Tibial nerve (tissue), 4 donors: ENCODE measurements at places on chromosomes 4 and X. TPM values are rescaled to one million over a fixed set of nuclear protein-coding genes. Genes with fewer than 3 reads are reported as not detected.

FAM184B gene
- not detected for total RNA-seq

DNA sequence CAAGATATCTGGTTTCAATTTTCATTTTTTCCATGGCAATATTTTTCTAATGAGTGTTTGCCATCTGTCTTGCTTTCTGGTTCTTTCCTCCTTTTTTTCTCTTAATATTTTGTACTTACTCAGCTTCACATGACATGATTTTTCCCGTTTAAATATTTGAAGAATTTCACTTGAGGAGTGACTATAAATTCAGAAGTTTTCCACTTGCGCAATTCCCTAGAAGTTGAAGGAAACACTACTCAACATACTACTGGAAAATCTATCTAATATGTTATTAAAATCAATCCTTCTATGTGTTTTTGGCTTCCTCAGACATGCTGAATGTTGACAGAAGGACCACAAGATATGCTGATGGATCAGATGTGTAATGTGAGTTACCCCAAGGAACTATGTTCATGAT lies 36.8 kb upstream of the BANK1 start:
- DNase-seq = no peak
- no peaks in the 10 kb centered on the region for H3K36me3 ChIP-seq
- H3K4me3 ChIP-seq = no peak overlapping the region

DNA sequence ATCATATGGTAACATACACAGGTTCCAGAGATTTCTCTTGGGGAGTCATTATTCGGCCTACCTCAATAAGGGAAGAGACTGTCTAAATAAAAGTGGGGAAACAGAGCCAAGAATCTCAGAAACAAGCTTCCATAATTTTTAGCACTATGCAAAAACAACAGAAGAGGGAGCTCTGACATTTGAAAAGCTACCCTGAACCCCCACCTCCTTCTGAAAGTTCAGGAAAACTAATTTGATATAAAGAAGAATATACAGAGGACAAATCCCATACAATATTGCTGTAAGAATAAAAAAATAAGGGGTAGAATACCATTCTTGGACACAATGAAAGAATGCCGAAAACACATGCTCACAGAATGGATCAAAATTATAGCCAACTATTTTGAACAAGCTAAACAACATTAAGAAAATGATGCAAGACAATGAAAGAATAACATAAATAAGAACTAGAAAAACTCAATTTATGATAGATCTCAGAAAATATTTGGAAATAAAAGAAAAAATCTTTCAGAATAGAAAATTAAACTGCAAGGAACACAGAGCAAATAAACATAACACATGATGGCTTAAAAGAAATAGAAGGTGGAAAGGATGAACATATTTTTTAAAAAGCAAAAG lies 14.4 kb upstream of the ZNF41 start:
- no peaks in the 10 kb centered on the region for H3K4me1 ChIP-seq
- no peaks in the 10 kb centered on the region for H3K36me3 ChIP-seq
- H3K27ac ChIP-seq = no peak overlapping the region
- DNase-seq = no peak

TCP11X2 gene
- not detected for total RNA-seq

- H3K27ac ChIP-seq = no peak overlapping the region
- no peaks in the 10 kb centered on the region for H3K4me1 ChIP-seq
- no peaks in the 10 kb centered on the region for H3K36me3 ChIP-seq
- no peaks in the 10 kb centered on the region for H3K27me3 ChIP-seq
- no peak overlapping the region for H3K4me3 ChIP-seq
Measured at GRCh38 chr4:109294468-109295020, 7.9 kb downstream of the COL25A1 start.

DNA sequence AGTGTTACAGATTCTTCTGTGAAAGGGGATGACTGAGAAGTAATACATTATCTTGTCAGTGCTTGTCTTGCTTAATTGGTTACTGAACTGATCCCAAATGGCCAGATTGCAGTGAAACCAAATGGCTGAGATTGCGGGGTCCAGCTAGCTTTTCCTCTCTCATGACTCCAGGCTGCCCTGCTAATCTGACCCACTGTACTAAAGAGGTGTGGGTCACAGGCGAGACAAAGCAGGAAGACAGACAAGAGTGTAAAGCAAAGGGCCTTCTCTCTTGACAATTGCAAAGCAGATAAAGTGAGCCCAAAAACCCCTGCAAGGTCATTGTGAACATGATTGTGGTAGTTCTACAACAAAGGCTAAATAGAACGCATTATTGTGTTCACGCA lies 2.1 kb downstream of the TMEM150C start:
- no peaks in the 10 kb centered on the region for H3K4me1 ChIP-seq
- no peaks in the 10 kb centered on the region for H3K36me3 ChIP-seq
- peaks cover 20% of the 10 kb centered on the region for H3K27me3 ChIP-seq
- no peak for DNase-seq
- H3K4me3 ChIP-seq = no peak overlapping the region
- no peak overlapping the region for H3K27ac ChIP-seq

NEUROG2 gene
- total RNA-seq = not detected

SPANXA1 gene
- not detected for total RNA-seq

DUSP9 gene
- not detected for total RNA-seq

GCNA gene
- 7.1 TPM for total RNA-seq

GRCh38 chrX:19556202-19556601 lies 40.9 kb upstream of the MAP3K15 start:
- no peaks in the 10 kb centered on the region for H3K27me3 ChIP-seq
- no peaks in the 10 kb centered on the region for H3K4me1 ChIP-seq
- H3K4me3 ChIP-seq = no peak overlapping the region
- H3K36me3 ChIP-seq = no peaks in the 10 kb centered on the region
- DNase-seq = no peak
- no peak overlapping the region for H3K27ac ChIP-seq

DNA sequence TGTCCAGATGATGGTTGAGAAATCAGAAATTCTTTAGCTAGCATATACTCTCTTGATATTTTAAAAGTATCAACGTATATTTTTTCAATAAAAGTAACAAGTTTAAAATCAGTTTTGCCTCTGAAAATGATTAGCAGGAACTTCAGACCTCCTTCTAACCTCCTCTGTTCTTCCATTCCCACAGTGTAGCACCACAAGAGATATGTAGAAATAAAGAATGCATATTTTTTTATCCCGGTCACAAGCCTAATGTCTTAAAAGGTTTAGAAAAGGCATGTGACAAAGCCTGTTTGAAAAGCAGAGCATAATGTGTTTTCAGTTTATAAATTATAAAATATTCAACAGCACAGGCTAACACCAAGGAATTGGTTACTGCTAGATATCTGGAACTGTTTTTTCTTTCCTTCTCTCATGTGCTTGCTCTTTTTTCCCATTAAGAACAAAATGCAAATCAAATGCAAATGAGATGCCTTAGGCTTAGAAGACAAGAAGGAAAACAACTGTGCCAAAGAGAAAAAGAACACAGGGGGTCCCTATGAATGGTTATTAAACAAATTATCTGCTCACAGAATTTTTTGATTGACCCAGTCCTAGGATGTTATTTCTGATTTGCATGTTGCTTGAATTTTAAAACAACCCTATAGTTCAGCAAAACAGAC lies 351.7 kb upstream of the FAM241A start:
- no peak overlapping the region for H3K4me3 ChIP-seq
- no peaks in the 10 kb centered on the region for H3K4me1 ChIP-seq
- DNase-seq = no peak
- no peaks in the 10 kb centered on the region for H3K27me3 ChIP-seq
- H3K27ac ChIP-seq = no peak overlapping the region
- H3K36me3 ChIP-seq = no peaks in the 10 kb centered on the region

- no peak overlapping the region for H3K27ac ChIP-seq
- no peaks in the 10 kb centered on the region for H3K27me3 ChIP-seq
- DNase-seq = no peak
- no peaks in the 10 kb centered on the region for H3K36me3 ChIP-seq
- no peaks in the 10 kb centered on the region for H3K4me1 ChIP-seq
Measured at GRCh38 chr4:55742655-55743202, 76.9 kb upstream of the EXOC1L start.

GRCh38 chrX:108582151-108582550 lies 142.5 kb downstream of the COL4A5 start:
- no peaks in the 10 kb centered on the region for H3K36me3 ChIP-seq
- peaks cover 16% of the 10 kb centered on the region for H3K27me3 ChIP-seq
- H3K27ac ChIP-seq = no peak overlapping the region
- H3K4me3 ChIP-seq = no peak overlapping the region
- no peaks in the 10 kb centered on the region for H3K4me1 ChIP-seq
- no peak for DNase-seq

TREX2 gene
- 3.5 TPM for total RNA-seq

DNA sequence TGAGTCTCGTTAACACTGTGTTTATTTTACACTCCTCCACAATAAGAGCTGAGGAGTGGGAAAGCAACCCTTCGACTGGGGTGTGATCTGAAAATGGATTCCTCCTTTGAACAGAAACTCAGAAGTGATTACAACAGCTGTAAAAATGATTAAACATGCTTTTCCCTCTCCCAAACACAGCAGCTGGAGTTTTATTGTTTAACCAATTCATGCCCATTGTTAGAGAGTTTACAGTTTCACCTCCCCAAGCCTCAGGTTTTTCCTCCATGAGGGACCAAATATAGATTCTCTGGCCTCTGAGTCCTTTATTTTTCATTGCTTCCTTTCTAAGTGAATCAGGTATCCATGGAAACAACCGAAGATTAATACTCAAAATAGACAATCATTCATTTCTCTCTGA lies 263.0 kb upstream of the TAPT1 start:
- H3K36me3 ChIP-seq = no peaks in the 10 kb centered on the region
- no peaks in the 10 kb centered on the region for H3K27me3 ChIP-seq

TEX13D gene
- not detected for total RNA-seq

PDZD4 gene
- total RNA-seq = 20.2 TPM

DNA sequence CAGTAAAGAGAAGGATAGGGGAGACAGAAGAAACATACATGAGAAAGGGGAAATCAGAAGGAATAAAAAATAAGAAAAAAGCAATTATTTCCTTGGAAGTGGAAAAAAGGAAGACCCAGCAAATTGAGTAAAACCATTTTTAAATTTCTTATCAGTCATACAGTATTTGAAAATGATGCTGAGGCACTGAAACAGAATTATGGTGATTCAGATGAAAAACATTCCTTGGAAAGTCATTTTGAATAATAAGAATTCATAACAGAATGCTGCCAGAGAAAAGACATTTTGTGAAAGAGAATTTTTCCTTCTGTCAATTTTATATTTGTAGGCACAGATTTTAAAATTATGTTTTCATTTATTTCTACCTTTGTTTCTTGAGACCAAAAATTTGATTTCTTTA lies 895.5 kb upstream of the EPHA5 start:
- no peaks in the 10 kb centered on the region for H3K4me1 ChIP-seq
- H3K36me3 ChIP-seq = no peaks in the 10 kb centered on the region
- DNase-seq = no peak

GRCh38 chrX:13088156-13088487 lies 43.7 kb upstream of the FAM9C start:
- no peak overlapping the region for H3K4me3 ChIP-seq
- no peaks in the 10 kb centered on the region for H3K27me3 ChIP-seq
- H3K4me1 ChIP-seq = no peaks in the 10 kb centered on the region
- peak overlapping the region; percentile 50 for H3K27ac ChIP-seq
- no peaks in the 10 kb centered on the region for H3K36me3 ChIP-seq

- no peak overlapping the region for H3K27ac ChIP-seq
- H3K4me3 ChIP-seq = no peak overlapping the region
- no peaks in the 10 kb centered on the region for H3K36me3 ChIP-seq
- no peaks in the 10 kb centered on the region for H3K27me3 ChIP-seq
- no peak for DNase-seq
Measured at GRCh38 chr4:108116423-108117168, 52.1 kb downstream of the LEF1 start.

VGLL1 gene
- total RNA-seq = not detected

DNA sequence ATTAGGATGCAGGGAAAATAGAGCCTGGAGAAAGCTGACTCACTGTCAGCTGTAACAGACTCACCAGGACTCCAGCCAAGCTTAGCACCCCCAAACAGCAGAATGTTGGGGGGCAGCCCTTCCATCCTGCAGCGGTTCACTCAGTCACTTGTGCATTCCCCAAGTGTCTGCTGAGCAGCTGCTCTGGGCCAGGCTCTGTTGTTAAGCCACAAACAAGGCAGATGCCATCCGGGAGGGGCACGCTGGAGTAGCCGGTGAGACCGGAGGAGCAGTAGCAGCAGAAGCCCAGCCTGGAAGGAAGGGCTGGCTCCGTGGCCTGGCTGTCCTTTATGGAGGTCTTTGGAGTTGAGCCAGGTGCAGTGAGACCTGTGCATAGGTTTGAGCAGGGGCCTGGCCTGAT lies 22.0 kb downstream of the CCNQ start:
- no peak overlapping the region for H3K27ac ChIP-seq
- no peak for DNase-seq
- no peaks in the 10 kb centered on the region for H3K27me3 ChIP-seq
- no peaks in the 10 kb centered on the region for H3K36me3 ChIP-seq
- no peak overlapping the region for H3K4me3 ChIP-seq

SHISA3 gene
- total RNA-seq = 6.9 TPM

MAGEA9 gene
- total RNA-seq = not detected

RBMXL3 gene
- not detected for total RNA-seq

- no peaks in the 10 kb centered on the region for H3K27me3 ChIP-seq
- H3K4me1 ChIP-seq = no peaks in the 10 kb centered on the region
- no peak for DNase-seq
- no peak overlapping the region for H3K4me3 ChIP-seq
- no peak overlapping the region for H3K27ac ChIP-seq
Measured at GRCh38 chrX:135516376-135516775, 4.1 kb upstream of the INTS6L start.

SNCA gene
- total RNA-seq = 46.5 TPM

GRCh38 chr4:138636781-138637180 lies 378.8 kb upstream of the NOCT start:
- H3K27me3 ChIP-seq = no peaks in the 10 kb centered on the region
- DNase-seq = no peak
- no peak overlapping the region for H3K27ac ChIP-seq

- no peak for DNase-seq
- no peak overlapping the region for H3K4me3 ChIP-seq
- H3K4me1 ChIP-seq = no peaks in the 10 kb centered on the region
Measured at GRCh38 chrX:20663336-20663735, 396.6 kb upstream of the RPS6KA3 start.

ZBED1 gene
- 68.2 TPM for total RNA-seq

GRCh38 chr4:76896614-76897535 lies 1.1 kb downstream of the SOWAHB start:
- H3K4me3 ChIP-seq = peak overlapping the region; percentile 47
- no peaks in the 10 kb centered on the region for H3K36me3 ChIP-seq
- H3K27me3 ChIP-seq = no peaks in the 10 kb centered on the region
- H3K27ac ChIP-seq = no peak overlapping the region

ETFDH gene
- total RNA-seq = 58.8 TPM

DNA sequence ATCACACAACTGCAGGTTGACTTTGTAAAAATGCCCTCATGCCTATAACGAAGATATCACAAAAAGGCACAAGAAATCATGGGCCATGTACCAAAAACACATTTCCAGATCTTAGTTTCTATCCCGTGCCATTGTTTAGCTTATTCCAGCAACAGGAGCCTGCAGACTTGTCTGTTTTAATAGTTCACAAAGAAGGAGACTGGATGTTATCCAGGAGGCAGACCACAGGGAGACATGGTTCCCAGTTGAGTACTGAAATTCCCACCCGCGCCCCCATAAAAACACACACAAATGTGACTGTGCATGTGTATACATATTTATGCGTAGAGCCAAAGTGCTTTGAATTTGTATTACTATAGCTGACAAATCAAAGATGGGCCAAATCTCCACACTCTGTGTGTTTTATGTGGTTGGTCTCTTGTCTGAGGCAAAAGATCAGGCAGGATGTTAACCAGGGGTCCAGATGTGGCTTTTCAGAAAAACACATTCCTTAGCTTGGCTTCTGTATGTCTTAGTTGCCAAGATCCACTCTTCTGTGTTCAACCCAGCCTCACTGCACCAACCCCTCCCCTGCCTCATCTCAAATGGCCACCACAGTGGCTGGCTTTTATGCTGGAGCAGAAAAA lies 469.2 kb upstream of the DIPK2B start:
- no peak overlapping the region for H3K4me3 ChIP-seq
- no peak for DNase-seq
- no peak overlapping the region for H3K27ac ChIP-seq
- no peaks in the 10 kb centered on the region for H3K4me1 ChIP-seq
- H3K36me3 ChIP-seq = no peaks in the 10 kb centered on the region

CXXC4 gene
- 2.5 TPM for total RNA-seq

ATOH1 gene
- not detected for total RNA-seq
